ENCODE measurements at places on chromosomes 5 and 9.

DNA sequence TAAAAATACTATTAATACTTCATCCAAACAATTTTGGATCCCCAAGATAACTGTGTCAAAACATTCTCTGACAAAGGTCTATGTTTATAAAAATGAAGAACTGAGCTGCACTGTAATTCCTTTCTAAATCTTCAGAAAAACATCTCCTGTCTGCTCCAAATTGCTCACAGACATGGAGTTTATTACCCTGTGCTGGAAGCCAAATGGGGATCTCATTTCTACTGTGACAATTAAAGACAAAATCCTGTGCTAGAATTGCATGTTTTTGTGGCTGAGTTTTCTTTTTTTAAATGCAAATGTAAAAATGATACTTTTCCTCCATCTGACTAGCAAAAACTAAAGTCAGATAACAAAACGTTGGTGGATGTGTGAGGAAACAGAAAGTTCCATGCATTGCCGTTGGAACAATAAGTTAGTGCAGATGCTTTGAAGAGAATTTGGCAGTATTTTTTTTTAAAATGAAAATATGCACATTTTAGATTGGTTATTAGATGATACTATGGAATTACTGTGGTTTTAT, 93.5 kb downstream of the GNA14 start:
- no peak for DNase-seq

DNA sequence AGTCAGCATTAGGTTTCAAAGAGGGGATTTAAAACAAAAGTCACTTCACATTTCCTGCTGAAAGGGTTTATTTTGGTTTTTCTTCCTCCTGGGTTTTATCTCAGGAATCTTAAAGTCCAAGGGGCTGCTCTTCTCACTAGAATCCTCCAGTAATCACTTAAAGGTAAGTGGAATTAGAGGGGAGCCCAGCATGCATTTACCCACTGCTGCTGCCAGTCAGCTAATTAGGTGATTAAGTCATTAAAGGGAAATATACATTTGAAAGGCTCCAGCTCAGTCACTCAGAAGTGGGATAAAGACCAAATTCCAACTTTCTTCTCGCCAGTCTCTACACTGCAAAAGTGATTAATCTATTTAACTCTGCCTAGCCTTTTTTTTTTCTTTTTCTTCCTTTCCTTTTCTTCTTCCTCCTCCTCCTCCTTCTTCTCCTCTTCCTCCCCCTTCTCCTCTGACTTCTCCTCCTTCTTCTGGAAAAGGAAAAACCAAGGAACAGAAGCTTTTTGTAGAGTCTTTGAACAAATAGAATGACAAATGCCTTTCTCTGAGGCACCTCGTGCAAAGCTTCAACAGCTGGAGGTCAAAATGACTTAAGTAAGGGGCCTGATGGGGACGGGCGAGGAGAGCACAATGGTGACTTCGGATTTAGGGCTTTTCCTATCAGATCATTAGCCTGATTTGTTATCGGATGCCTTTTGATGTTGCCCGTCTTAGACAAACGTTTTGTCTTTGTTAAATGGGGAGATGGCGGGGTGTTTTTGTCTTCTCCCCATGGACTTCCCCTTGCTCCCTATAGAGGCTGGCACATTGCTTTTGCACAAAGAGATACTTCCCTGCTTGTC, 617.6 kb downstream of the IRX1 start:
- no peak for DNase-seq

DNA sequence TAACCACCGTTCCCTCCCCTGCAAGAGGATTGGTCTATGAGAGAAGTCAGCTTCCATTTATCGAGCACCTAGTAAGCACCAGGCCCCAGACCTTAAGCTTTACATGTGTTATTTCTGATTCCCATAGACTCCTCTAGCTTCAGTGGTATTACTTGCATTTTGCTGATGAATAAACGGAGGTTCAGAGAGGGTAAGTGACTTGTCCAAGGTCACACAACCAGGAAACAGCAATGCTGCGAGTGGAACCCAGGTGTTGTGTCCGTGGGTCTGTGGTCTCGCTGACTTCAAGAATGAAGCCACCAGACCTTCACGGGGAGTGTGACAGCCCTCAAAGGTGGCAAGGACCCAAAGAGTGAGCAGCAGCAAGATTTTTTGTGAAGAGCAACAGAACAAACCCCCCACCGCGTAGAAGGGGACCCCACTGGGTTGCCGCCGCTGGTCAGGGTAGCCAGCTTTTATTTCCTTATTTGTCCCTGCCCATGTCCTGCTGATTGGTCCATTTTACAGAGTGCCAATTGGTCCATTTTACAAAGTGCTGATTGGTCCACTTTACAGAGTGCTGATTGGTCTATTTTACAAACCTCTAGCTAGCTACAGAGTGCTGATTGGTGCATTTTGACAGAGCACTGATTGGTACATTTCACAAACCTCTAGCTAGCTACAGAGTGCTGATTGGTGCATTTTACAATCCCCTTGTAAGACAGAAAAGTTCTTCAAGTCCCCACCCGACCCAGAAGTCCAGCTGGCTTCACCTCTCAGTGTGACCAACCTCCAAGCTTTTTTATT, 29.1 kb upstream of the KCNIP1 start:
- no peak for DNase-seq

GRCh38 chr9:96644137-96644536, 11.0 kb downstream of the PRXL2C start:
- DNase-seq: no peak

DNA sequence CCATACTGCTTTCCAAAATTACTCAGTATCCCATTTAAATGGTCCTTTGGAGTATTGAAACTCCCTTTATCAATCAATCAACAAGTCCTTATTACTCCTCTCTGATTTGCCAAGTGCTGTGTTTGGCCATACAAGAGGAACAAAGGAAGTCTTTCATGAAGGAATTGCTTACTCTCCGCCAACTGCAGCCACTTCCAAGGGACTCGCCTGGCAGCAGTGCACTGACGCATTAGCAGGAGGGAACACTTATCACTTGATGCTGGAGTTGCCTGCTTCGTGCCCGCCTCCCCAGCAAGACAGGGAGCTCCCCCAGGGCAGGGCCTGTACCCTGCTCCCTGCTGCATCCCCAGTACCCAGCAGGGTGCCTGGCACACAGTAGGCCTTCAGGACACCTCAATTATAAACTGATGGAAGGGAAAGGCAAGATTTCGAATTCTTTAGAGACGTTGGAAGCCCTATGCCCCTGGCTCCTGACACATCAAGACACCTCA, 97.9 kb downstream of the CRB2 start:
- DNase-seq: no peak

- DNase-seq: no peak
Observed at GRCh38 chr9:124054582-124055227, 43.1 kb downstream of the LHX2 start.

GRCh38 chr5:78785454-78785853, 136.9 kb upstream of the LHFPL2 start:
- DNase-seq: no peak

- DNase-seq: no peak
Observed at GRCh38 chr9:134236001-134236421, 71.6 kb upstream of the RNU6ATAC start.

DNA sequence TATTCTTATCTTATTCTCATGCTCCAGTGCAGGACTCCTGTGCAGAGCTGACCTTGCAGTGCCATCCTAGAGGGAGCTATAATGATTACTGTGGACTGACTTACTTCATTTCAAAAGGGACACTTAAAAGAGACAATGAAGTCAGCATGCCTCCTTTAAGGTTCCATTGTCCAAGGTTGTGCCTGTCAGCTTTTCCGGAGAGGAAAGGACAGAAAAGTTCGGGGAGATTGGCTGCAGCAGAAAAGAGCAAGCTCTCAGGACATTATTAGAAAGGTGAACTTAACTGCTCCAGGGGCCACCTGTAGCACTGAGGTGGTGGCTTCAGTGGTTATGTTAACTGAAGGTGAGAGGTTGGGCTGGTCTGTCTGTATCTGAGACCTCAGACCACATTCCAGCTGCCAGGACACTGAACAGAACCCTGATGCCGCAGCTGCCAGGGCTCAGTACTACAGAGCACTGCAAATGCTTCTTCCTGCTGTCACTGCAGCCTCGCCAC, 112.9 kb downstream of the ST8SIA4 start:
- no peak for DNase-seq

DNA sequence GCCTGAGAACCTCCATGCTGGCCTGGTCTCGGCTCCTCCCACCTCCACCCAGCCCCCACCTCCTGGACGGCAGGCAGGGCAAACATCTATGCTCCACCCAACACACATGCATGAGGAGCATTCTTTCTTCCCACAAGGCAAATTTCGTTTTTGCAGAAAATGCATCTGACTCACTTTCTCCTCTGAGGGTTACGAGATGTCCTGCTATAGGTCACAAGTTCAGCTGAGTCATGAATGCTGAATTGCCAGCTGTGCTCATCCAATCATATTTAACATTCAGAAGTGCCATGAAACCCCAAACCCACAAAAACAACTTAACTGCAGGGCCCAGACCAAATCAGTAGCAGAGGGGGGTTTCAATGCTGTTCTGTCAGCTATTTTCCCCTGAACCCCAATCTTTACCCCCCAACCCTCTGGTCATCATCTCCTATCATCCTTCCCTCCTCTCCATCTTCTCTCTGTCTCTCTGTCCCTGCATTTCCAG, 39.0 kb upstream of the OSMR start:
- DNase-seq: no peak

DNA sequence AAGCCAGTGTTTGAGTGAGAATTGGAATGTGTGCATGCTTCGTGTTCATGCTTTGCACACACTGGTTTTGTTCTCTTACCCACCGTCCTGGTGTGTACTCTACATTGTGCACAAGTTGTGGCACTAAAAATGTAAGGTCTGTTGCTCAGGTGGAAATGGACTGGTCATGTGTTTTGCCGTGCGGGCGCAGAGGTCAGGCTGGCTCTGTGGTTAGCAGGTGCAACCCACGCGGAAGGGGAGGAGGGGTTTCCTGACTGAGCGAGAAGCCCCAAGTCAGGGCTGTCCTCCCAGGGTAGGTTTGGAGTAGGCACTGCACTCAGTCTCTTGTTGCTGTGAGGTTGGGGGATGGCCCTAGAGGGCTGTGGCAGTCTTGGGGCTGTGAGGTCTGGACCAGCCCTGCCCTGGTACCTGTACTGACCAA, 86.6 kb downstream of the EHMT1 start:
- peak; percentile 27 for DNase-seq

GRCh38 chr5:26761045-26761444, 277.3 kb downstream of the CDH9 start:
- DNase-seq: no peak

DNA sequence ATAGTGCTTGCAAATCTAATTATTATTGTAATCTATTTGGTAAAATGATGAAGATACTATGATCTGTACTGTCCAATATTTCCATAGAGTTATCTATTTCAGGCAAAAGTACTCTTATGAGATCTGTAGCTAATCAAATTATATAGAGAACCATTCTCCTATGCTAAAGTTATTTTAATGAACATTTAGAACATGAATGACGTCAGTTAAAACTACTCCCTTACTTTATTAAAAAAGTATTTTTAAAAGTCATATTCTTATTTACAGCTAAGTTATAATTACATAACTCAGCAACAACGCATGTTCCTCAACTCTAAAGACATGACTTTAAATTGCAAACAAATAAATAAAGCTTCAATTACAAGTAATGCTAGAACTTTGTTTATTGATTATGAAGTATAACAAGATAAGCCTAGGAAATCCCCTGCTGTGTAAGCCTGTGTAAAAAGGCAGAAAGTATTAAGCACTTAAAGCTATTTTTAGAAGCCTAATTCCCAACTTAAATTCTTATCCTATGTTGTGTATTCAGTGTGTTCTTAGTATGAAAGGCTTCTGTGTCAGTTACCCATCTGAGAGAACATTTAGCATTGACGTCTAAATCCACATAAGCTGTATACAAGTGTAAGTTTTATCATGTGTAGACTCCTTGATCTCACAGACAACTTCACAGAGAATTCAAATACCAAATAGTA, 285.7 kb downstream of the HCN1 start:
- no peak for DNase-seq

DNA sequence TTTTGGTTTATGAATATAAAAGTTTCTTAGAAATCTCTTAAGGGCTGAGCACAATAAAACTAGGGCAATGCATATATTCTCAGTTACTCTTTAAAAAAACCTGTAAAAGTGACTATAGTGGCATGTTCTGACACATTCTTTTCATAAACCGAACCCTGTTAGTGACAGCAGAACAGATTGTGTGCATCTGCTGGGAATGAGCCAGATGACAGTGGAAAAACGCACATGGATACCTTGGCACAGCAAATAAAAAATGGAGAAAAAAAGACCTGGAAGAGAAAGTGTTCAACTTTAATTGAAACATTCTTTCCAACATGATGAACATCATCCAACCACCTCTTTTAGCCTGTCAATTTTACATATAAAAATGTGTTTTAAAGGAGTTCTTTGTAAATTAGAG, 12.7 kb downstream of the MEF2C start:
- no peak for DNase-seq

GRCh38 chr5:156367597-156367996, 40.6 kb downstream of the SGCD start:
- no peak for DNase-seq

- DNase-seq: no peak
Observed at GRCh38 chr5:52839285-52839684, 51.6 kb downstream of the ITGA1 start.

DNA sequence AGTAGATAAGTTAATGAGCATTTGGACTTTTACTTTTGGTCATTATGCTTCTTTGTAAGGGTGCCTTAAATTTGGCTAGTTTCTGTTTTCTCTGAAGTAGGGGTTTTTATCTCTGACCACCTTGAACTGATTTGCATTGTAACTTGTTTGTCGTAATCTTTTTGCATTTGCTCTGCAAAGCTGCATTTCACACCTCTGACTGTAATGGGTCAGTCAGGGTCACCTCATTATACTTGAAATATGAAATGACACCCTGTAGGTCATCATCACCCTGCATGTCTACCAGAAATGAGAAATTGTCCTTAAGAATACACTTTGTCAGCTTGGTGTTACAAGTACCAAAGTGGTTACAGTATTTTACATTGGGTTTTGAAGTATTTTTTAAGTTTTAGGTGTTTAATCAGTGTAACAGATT, 74.0 kb downstream of the KCNN2 start:
- no peak for DNase-seq

DNA sequence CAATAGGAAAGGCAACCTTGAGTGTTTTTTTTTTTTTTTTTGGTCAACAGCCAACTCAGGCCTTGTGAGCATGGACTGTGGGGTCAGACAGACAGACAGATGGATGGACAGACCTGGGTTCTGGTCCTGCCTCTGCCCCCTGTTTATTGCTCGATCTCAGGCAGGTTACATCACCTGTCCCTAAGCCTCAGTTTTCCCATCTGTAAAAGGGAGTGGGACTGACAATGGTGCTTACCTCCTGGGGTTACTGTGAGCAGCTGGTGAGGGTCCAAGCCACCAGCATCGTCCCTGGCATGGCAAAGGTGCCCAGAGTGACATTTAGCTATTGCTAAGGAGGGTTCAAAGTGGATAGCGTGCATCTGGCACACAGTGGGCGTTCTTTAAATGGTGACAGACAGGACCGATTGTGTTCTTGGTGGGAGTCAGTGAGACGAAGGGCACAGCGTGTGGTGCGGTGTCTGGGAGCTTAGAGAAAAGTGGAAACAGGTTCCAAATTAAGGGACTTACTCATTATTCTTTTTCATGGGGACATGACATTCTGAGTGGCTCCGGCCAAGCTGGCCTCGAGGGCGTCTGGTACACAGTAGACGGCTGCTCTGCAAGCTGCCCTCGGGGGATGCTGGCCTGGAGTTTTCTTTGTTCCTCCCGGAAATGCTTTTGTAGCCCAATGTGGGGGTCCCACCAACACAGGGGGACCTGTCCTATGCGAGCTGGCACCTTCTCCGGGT, 72.1 kb downstream of the COL27A1 start:
- DNase-seq: no peak

- DNase-seq: no peak
Observed at GRCh38 chr5:81233080-81233634, at the start of gene CKMT2. CKMT2 (plus strand) TSS chr5:81233322; CDS start chr5:81251133, 17,811 bp downstream.

- no peak for DNase-seq
Observed at GRCh38 chr5:163658702-163659567, 153.5 kb downstream of the MAT2B start.

GRCh38 chr9:4796988-4797853, 4.5 kb downstream of the RCL1 start:
- no peak for DNase-seq
